Naive B cell (primary cell): ENCODE measurements at places on chromosomes 2 and 18. TPM values are rescaled to one million over a fixed set of nuclear protein-coding genes. Genes with fewer than 3 reads are reported as not detected.

SLC5A7 gene
- polyA plus RNA-seq: not detected

DSG4 gene
- not detected for polyA plus RNA-seq

CYS1 gene
- polyA plus RNA-seq: not detected

UGT1A3 gene
- polyA plus RNA-seq: not detected

UPP2 gene
- polyA plus RNA-seq: not detected

UGT1A5 gene
- polyA plus RNA-seq: not detected

FLACC1 gene
- polyA plus RNA-seq: 1.2 TPM

SERPINB13 gene
- polyA plus RNA-seq: not detected

MRO gene
- 0.16 TPM for polyA plus RNA-seq

MEP1B gene
- not detected for polyA plus RNA-seq

LAMA1 gene
- not detected for polyA plus RNA-seq

REL gene
- 116 TPM for polyA plus RNA-seq

TLX2 gene
- polyA plus RNA-seq: not detected

RIF1 gene
- polyA plus RNA-seq: 31.1 TPM

CCDC68 gene
- polyA plus RNA-seq: not detected

EPB41L3 gene
- not detected for polyA plus RNA-seq

ITGA4 gene
- polyA plus RNA-seq: 160 TPM

TIMM21 gene
- 20.4 TPM for polyA plus RNA-seq

LYPD1 gene
- polyA plus RNA-seq: not detected

GNAL gene
- 0.05 TPM for polyA plus RNA-seq

UGT1A4 gene
- polyA plus RNA-seq: not detected

NT5DC4 gene
- polyA plus RNA-seq: not detected

RGPD4 gene
- polyA plus RNA-seq: not detected

ASAP2 gene
- not detected for polyA plus RNA-seq

PMS1 gene
- polyA plus RNA-seq: 22.5 TPM

MAP3K19 gene
- not detected for polyA plus RNA-seq

ANKRD36C gene
- 17.0 TPM for polyA plus RNA-seq

MYO7B gene
- polyA plus RNA-seq: 9.7 TPM

SLC11A1 gene
- 1.9 TPM for polyA plus RNA-seq

FZD7 gene
- polyA plus RNA-seq: 0.17 TPM

IL1RN gene
- 0.29 TPM for polyA plus RNA-seq

ST8SIA5 gene
- not detected for polyA plus RNA-seq

CAVIN2 gene
- polyA plus RNA-seq: 3.1 TPM

EFR3B gene
- polyA plus RNA-seq: not detected

GPR155 gene
- polyA plus RNA-seq: 3.8 TPM

KYNU gene
- 47.9 TPM for polyA plus RNA-seq

RNF152 gene
- not detected for polyA plus RNA-seq

UGT1A8 gene
- not detected for polyA plus RNA-seq

MAPRE2 gene
- polyA plus RNA-seq: 102 TPM

SLC9A4 gene
- polyA plus RNA-seq: not detected

BCL2 gene
- polyA plus RNA-seq: 43.0 TPM
